ENCODE measurements at places on chromosomes 13 and 19.

DNA sequence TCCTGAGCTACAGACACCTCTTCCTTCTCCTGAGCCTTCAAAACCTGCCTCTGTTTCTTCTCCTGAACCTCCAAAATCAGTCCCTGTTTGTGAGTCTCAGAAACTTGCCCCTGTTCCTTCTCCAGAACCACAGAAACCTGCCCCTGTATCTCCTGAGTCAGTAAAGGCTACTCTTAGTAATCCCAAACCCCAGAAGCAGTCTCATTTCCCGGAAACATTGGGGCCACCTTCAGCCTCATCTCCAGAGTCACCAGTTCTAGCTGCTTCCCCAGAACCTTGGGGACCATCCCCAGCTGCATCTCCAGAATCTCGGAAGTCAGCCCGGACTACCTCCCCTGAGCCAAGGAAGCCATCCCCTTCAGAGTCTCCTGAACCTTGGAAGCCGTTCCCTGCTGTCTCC lies 10.0 kb downstream of the CHAMP1 start:
- no peak for DNase-seq

DNA sequence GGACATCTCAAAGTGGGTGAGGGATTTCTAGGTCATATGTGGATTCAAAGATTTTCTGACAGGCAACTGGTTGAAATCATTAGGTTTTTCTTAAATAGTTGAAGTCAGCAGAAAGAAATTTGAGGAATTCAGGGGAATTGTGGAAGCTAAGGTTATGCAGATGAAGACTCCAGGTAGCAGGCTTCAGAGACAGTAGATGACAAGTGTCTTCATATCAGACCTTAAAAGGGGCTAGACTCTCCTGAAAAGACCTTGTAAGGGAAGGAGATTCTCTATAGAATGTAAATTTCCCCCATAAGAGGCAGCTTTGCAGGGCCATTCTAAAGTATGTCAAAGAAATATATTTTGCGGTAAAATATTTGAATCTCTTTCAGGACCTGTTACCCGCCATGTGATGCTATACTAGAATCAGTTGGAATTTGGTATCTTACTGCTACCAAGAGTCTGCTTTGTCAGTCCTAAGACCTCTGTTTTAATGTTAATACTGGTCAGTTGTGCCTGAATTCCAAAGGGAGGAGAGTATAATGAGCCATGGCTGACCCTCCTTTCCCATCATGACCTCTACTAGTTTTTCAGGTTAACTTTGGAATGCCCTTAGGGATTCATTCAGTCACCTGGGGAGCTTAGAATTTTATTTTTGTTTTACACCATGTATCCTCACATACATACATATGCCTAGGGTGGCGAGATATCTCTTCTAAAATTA lies 1115.5 kb upstream of the SLC10A2 start:
- no peak for DNase-seq

- no peak for DNase-seq
These were observed 2.3 kb downstream of the SLC46A3 start for GRCh38 chr13:28716511-28716910.

- no peak for DNase-seq
These were observed 6.4 kb downstream of the TNFSF14 start for GRCh38 chr19:6663236-6664201.

- no peak for DNase-seq
These were observed 472.3 kb downstream of the KLF12 start for GRCh38 chr13:73661687-73662425.

DNA sequence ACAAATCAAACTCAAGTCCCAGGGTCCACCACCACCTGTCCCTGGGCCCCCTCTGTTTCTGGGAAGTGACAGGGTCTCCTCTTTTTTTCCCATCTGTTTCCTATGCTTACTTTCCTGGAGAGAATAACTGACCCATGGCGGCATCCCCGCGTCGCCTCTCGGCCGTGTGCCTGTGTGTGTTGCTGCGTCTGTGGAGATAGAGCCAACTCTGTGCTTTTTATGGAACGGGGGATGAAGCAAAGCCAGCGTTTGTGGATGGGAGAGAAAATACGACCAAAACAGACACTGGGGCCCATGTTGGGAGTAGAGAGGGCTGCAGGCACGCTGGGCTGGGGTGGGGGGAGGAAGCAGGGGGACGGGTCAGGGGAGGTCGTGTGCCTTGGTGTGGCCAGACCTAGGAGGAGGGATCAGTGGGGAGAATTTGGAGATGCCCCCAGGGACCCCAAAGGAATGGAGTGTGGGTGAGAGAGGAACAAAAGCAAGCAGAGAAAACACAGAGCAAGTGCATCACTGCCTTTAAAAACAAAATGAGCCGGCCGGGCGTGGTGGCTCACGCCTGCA lies 16.6 kb downstream of the PLK5 start:
- DNase-seq: no peak
